ENCODE measurements at places on chromosomes 5 and 9.

GRCh38 chr5:72543811-72544210 is 36.6 kb upstream of the ZNF366 start:
- no peak for DNase-seq

DNA sequence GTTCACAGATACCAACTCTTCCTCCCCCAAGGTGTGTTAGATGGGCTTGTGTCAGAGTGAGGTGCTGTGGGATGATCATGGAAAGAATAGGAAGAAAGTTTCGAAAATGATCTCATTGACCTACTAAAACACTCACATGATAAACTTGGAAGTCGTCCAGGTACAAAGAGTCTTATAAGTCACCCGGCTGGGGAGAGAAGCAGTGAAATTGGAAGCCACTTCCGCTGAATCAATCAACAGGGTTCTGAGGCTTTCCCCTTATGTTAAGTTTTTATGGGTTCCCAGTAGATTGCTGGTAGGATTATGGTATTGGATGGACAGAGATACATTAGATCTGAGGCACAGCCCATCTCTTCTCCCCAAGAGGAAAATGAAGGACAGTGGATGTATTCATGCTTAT is 218.8 kb upstream of the MSX2 start:
- DNase-seq: no peak

GRCh38 chr5:30041831-30042385 is 1151.6 kb upstream of the CDH6 start:
- DNase-seq: no peak

DNA sequence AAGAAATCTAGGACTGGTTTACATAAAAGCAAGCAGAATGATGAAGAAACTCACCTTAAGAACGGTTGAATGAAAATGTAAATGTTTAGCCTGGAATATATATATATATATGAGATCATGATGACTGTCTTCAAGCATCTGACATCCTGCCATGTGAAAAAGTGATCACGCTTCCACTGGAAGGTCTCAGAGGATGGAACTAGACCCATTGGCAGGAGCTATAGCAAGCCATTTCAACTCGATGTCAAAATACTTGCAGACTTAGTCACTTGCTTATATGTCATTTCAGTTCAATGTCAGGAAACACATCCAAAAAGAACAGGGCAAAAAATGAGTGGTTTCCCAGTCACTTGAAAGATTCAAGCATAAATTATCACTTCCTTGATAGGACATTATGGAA is 22.2 kb upstream of the TMEM161B start:
- no peak for DNase-seq

- peak; percentile 87 for DNase-seq
These were observed 294.0 kb downstream of the YTHDC2 start for GRCh38 chr5:113807427-113807991.

GRCh38 chr9:27673641-27674040 is 100.4 kb upstream of the C9orf72 start:
- peak; percentile 41 for DNase-seq

DNA sequence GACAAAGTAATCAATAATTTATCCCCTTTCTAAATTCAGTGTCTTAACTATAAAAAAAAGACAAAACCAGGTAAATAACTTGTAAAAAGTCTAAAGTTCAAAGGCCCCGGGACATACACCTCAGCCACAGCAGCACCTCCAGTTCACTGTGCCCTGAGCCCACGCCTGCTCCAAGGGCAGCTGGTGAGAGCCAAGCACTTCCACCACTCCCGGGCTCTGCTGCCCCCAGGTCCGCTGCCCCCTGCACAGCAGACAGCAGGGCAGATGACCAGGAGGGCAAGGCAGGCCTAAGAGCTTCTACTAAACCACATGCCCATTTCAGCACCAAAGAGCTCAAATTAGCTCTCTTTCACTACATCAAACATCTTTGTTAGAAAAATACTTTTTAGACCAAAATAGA is 91.9 kb downstream of the CAMSAP1 start:
- DNase-seq: no peak

Data from cerebellar cortex (tissue), 1 donor.